ENCODE measurements at places on chromosomes 3 and 15. TPM values are rescaled to one million over a fixed set of nuclear protein-coding genes. Genes with fewer than 3 reads are reported as not detected.

GRCh38 chr15:100692246-100692645, 89.9 kb downstream of the ASB7 start:
- DNase-seq = no peak

GRCh38 chr3:181976526-181976925, 264.8 kb downstream of the SOX2 start:
- DNase-seq = no peak

DNA sequence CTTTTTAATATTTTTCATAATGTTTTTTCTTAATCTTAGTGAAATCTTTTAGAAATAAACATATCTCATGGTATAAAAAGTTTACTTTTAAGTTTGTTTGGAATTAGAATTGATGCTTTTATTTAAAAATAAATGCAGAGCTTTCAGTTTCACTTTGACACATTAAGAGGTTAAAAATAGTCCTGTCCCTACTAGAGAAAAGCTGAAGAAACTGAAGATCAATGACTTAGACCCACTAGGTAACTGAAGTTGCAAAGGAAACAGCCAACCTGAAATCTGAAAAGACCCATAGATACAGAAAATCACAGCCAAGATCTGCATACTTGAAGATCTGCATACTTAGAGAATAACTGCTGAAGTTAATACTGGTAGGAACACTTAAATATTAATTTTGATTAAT, 237.6 kb downstream of the RAP2B start:
- DNase-seq = no peak

- no peak for DNase-seq
Measured at GRCh38 chr3:116148881-116149851, 296.1 kb downstream of the LSAMP start.

DNA sequence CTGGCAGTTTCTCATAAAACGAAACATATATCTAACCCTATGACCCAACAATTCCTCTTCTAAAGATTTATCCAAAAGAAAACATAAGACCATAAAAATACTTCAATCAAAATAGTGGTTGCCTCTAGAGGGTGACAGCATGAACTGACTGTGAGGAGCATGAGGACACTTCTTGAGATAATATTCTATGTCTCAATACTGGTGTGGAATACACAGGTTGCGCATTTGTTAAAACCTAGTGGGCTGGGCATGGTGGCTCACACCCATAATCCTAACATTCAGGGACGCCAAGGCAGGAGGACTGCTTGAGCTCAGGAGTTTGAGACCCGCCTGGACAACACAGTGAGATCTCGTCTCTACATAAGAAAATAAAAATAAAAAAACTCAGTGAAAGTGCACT, 57.3 kb downstream of the HERC1 start:
- no peak for DNase-seq

- DNase-seq = no peak
Measured at GRCh38 chr3:184880276-184881019, 68.5 kb downstream of the VPS8 start.

GRCh38 chr3:67678665-67679064, 24.3 kb upstream of the SUCLG2 start:
- no peak for DNase-seq

- no peak for DNase-seq
Measured at GRCh38 chr3:150577855-150578254, 25.3 kb upstream of the SELENOT start.

GRCh38 chr3:149604125-149604875, 53.5 kb downstream of the WWTR1 start:
- DNase-seq = no peak

DNA sequence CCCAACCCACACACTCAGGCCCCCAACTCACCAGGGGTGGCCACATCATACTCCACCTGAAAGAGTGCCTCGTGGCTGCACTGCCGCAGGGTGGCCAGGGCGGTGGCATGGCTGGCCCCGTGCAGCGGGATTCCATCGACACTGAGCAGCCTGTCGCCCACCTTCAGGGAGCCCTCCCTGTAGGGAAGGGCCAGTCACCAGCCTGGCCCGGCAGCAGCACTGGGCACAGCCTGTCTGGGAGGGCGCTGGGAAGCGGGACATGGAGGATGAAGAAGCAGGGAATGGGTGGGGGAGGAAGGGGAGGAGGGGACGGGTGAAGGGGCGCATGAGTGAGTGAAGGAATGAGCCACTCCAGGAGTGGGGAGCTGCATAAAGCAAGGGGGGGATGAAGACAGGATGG, 18.5 kb downstream of the GRIP2 start:
- DNase-seq = no peak

DNA sequence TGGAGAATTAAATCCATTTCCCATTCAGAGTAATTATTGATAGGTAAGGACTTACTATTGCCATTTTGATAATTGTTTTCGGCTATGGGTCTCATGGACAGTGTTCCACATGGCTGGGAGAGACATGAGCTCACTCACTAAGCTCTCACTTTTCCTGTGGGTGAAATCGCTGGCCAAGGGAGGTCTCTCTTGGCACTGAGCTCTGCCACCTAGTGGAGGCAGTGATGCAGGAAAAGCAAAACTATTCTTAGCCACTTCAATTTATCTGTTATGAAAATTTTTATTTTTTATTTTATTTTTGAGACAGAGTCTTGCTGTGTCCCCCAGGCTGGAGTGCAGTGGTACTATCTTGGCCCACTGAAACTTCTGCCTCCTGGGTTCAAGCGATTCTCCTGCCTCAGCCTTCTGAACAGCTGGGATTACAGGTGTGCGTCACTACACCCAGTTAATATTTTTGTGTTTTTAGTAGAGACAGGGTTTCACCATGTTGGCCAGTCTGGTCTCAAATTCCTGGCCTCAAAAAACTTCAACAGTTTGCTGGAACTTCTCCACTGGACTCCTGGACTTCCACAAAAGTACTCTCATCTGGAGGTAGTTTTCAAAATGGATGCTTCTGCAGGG, 4.7 kb upstream of the RNF13 start:
- peak; percentile 51 for DNase-seq

GRCh38 chr15:29278436-29279105, 8.9 kb upstream of the NSMCE3 start:
- DNase-seq = no peak

GRCh38 chr15:64344651-64345294, 11.2 kb downstream of the CSNK1G1 start:
- DNase-seq = no peak

DNA sequence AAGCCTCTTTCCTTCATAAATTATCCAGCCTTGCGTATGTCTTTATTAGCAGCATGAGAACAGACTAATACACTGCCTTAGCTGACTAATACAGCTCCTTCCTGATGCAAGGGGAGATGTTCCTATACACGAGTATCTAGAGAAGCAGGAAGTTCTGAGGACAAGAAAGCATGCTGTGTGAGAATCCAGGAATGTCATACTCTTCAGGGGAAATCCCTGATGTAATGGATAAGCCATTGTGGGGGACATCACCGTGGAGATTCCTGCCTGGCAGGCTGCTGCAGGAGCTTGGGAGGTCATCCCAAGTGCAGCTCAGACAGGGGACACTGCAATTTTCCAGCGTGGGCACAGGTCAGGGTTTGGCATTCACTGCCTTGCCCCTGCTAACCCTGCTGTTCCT, 476.9 kb downstream of the NR2F2 start:
- DNase-seq = no peak

DNA sequence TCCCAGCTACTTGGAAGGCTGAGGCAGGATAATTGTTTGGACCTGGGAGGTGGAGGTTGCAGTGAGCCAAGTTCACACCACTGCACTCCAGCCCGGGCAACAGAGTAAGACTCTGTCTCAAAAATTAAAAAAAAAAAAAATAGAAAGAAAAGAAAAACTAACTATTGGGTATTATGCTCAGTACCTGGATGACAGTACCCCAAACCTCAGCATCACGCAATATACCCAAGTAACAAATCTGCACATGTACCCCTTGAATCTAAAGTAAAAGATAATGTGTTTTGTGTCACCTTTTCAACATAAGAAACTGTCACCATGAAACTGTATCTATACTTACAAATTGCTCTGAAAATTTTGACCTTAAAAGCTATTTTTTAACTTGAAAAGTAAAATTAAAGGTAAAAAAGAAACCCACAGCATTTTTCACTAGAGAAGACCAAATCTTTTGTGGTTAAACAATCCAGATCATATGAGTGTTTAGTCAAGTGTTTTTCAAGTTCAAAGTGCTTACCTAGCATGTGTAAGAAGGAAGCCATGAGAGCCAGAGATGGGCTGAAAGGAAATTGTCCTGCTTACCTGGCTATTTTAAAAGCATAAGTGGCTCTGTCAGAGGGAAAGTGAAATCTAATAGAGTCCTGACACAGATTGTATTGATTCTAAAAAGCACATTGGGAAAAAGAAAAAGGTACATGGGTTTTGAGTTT, 50.5 kb downstream of the MYO1E start:
- no peak for DNase-seq

GRCh38 chr3:196650740-196651311, 11.3 kb downstream of the NRROS start:
- DNase-seq = no peak

DNA sequence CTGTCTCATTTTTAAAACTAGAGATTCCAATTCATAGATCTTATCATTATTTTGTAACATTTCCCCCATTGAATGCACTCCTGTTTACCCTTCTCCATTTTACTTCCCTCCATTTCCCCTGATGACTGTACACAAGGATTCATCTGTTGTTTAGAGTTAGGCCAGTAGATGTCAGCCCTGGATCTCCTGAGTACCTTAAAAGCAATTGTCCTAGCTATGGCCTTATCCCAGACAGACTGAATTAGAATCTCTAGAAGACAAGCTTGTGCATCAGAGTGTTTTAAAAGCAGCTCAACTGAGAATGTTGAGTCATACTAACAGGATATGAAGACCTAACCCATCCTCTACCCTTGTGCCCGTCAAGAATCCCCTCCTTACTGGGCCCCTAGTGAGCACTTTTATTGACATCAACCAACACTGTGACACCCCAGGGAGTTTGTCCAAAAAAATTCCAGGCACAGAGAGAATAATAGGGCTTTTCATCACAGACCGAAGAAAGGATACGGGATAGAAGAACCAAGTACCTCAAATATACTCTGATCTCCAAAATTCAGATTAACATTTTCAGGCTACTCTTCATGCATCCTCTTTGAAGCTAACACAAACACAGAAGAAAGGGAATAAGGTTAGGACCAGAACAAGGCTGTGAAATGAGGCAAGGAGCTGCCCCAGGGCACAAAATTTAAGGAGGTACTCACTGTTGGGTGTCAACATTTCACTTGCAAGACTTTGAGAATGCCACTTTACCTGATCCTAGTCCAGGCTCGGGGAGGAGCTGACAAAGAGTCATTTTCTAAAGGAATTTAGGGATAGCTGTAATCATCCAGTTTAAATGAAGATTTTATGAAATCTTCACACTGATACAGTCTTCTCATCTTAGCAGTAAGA, 17.1 kb downstream of the ZBED2 start:
- no peak for DNase-seq

GRCh38 chr3:25960776-25961175, 170.9 kb downstream of the OXSM start:
- no peak for DNase-seq

GRCh38 chr3:118772547-118773011, 262.1 kb downstream of the IGSF11 start:
- no peak for DNase-seq

GRCh38 chr3:44555723-44556122, 730 bp downstream of the ZKSCAN7 start:
- DNase-seq = peak; percentile 3

DNA sequence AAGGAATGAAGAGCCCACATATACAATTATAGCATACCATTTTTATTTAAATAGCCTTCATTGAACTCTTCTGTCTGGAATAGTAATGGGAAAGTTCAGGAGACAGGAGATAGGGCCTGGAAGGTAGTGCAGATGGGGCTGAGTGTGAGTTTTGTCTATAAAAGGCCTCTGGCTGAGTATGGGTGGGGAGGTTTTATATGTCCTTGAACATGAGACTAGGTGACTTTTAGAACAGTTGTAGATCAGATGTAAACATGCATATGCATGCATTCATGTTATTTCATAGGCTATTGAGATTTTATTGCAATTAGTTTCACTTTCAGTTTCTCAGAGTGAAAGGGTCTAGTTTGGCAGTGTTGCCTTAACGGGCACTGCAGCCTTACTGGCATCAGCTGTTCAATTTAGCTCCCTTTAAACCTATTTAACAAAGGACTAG, 27.1 kb downstream of the CGGBP1 start:
- peak; percentile 23 for DNase-seq

DNA sequence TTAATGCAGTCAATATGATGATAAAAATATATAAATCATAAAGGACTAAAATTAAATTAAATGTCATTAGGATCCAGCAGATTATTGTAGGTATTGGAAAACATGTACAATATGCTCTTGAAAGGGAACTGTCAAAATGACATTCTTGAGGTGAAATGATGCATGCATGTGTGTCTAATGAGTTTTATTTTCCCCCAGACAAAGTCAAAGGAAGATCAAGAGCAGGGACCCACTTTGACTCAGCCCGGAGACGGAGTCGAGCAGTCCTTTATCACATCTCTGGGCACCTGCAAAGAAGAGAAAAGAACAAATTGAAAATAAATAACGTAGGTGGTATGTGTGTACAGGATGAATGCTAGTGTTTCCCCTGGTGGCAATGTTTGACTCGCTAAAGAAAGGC, 194.1 kb downstream of the KCNH8 start:
- DNase-seq = no peak

GRCh38 chr15:55222588-55222987, 25.8 kb upstream of the RSL24D1 start:
- no peak for DNase-seq

DNA sequence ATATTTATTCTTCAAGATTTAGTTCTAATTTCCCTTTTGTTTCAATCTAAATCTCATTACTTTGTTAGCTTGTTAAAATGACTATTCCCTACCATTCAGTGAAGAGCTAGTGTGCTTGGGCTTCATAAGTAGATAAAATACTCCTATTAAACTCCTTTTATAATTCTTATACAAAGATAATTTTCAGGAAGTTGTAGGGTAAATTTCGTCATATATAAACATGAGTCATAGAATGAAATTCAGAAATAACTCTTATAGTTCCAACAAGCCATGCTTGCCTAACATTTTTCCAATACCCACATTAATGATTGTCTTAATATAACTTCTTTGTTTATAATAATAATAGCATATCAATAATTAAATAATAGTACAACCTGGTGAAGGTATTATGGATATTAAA, 407.3 kb downstream of the NAALADL2 start:
- DNase-seq = no peak

- peak; percentile 25 for DNase-seq
Measured at GRCh38 chr15:36707884-36708435, 128.5 kb downstream of the CDIN1 start.

GRCh38 chr15:86167841-86168240, 88.2 kb downstream of the AGBL1 start:
- no peak for DNase-seq

- DNase-seq = no peak
Measured at GRCh38 chr15:99995543-99995942, 262.3 kb upstream of the LYSMD4 start.

OR5H6 gene
- polyA plus RNA-seq = not detected

WDR49 gene
- polyA plus RNA-seq = 2.6 TPM

GHSR gene
- not detected for polyA plus RNA-seq

SNX22 gene
- 0.83 TPM for polyA plus RNA-seq

SKOR1 gene
- polyA plus RNA-seq = 0.16 TPM

AMIGO3 gene
- 1.5 TPM for polyA plus RNA-seq

RTP2 gene
- not detected for polyA plus RNA-seq

NEK10 gene
- 2.2 TPM for polyA plus RNA-seq

Data from right renal cortex interstitium (tissue), 3 donors.